M059J (cell line): ENCODE measurements at places on chromosomes 7 and 10. TPM values are rescaled to one million over a fixed set of nuclear protein-coding genes. Genes with fewer than 3 reads are reported as not detected.

The SPDYE1 gene
- total RNA-seq, result not detected in 2 replicates

The PRRT4 gene
- not detected in 2 replicates for total RNA-seq

The ANXA8L1 gene
- 0.37 and 2.9 TPM in 2 replicates for total RNA-seq

The HMX3 gene
- not detected in 2 replicates for total RNA-seq

The ADGRA1 gene
- not detected in 2 replicates for total RNA-seq

The CYP26A1 gene
- total RNA-seq, result not detected in 2 replicates

The LEP gene
- total RNA-seq, result not detected in 2 replicates

The LSM8 gene
- total RNA-seq, result 77.6 and 104 TPM in 2 replicates

The C10orf71 gene
- total RNA-seq, result not detected in 2 replicates

The LRRC18 gene
- total RNA-seq, result not detected in 2 replicates

The SGPL1 gene
- total RNA-seq, result 25.8 and 26.5 TPM in 2 replicates

The ATRNL1 gene
- total RNA-seq, result 5.4 and 6.1 TPM in 2 replicates

The TAS2R39 gene
- not detected in 2 replicates for total RNA-seq

The RADIL gene
- total RNA-seq, result not detected in 2 replicates

The LRRC61 gene
- total RNA-seq, result 0.47 TPM in 1 of 2 replicates, not detected in the other

The GIMAP8 gene
- total RNA-seq, result not detected in 2 replicates

The SEMA4G gene
- total RNA-seq, result 0.12 and 0.17 TPM in 2 replicates

The PHKG1 gene
- 0.12 TPM in 1 of 2 replicates, not detected in the other for total RNA-seq

The RRP12 gene
- 10.2 and 19.3 TPM in 2 replicates for total RNA-seq

The SLC13A1 gene
- total RNA-seq, result not detected in 2 replicates

The PPP1R9A gene
- total RNA-seq, result 0.25 and 0.69 TPM in 2 replicates

The EGFR gene
- total RNA-seq, result 28.7 and 51.4 TPM in 2 replicates

The NUTM2A gene
- total RNA-seq, result 0.20 and 2.4 TPM in 2 replicates

The NKX2-3 gene
- total RNA-seq, result 0.12 TPM in 1 of 2 replicates, not detected in the other

The FAM131B gene
- 0.79 and 1.5 TPM in 2 replicates for total RNA-seq

The HTR7 gene
- 20.5 and 36.5 TPM in 2 replicates for total RNA-seq

The CYP3A7 gene
- total RNA-seq, result not detected in 2 replicates
